ENCODE measurements at places on chromosomes 5 and 9.

DNA sequence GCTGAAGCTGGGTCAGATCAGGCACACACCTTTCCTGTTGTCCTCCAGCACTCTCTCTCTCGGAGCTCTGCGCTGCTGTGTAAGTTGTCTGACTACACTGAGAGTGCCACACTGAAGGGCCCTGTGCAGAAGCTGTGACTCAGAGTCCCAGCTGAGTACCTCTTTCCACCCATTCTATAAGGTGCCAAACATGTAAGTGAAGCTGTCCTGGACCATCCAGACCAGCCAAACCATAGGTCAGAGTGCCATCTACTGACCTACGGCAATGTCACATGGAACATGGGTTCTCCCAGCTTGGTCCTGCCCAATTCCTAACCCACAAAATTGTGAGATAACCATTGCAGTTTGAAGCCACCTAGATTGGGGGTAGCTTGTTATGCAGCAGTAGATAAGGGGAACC is 68.2 kb downstream of the ADCY2 start:
- no peak for DNase-seq

DNA sequence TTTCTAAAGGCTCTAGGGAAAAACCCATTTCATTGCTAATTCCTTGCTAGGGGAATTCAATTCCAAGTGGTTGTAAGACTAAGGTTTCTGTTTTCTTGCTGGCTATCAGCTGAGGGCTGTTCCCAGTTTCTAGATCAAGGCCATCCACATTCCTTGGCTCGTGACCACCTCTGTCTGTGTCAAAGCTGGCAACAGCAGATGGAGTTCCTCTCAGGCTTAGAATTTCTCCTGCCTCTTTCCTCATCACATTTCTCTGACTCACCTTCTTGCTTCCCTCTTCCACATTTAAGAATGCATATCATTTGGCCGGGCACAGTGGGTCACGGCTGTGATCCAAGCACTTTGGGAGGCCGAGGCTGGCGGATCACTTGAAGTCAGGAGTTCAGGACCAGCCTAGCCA is 19.0 kb downstream of the DAB2IP start:
- DNase-seq, result no peak

DNA sequence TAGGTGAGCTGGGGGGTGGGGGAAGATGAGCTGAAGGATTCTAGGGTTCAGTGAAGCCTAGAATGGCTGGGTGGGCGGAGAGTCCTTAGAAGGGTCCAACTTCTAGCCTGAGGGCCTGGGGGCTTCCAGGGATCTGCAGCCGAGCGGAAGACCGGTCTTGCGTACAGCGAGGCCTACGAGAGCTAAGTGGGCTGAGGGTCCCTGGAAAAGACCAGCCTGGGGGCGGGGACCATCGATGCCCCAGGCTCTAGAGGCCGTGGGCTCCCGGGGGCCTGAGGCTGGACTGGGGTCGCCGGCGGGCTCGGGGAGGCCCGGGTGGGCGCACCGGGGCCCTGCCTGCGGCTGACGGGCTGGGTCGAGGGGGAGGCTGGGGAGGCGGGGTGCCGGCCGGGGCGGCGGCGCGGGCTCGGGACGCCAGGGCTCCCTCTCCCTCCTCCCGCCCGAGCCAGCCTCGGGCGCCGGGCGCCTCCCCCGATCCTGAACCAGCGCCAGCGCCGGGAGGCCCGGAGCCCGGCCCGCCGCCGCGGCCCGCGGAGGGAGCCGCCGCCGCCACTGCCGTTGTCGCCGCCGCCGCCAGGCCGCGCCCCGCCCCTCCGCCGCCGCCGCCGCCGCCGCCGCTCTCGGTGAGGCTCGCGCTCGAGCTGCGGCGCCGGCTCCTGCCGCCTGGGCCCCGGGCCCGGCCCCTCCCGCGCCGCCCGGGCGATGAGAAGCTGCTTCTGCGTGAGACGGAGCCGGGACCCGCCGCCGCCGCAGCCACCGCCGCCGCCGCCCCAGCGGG is at the start of gene MVB12B:
MVB12B (plus strand) TSS at position 602 of the 778 bp plus-strand sequence; CDS start at position 703, 101 bp downstream.
- DNase-seq, result no peak

- no peak for DNase-seq
Measured at GRCh38 chr9:125525921-125526631, 180.9 kb downstream of the MAPKAP1 start.

GRCh38 chr9:83483223-83483622 is 55.0 kb downstream of the FRMD3 start:
- no peak for DNase-seq

- peak; percentile 65 for DNase-seq
Measured at GRCh38 chr9:72477930-72478518, 43.4 kb upstream of the TMC1 start.
